ENCODE measurements at places on chromosomes 7 and 10.

- DNase-seq, result no peak
Observed at GRCh38 chr7:95646350-95646749, 50.0 kb upstream of the PDK4 start.

DNA sequence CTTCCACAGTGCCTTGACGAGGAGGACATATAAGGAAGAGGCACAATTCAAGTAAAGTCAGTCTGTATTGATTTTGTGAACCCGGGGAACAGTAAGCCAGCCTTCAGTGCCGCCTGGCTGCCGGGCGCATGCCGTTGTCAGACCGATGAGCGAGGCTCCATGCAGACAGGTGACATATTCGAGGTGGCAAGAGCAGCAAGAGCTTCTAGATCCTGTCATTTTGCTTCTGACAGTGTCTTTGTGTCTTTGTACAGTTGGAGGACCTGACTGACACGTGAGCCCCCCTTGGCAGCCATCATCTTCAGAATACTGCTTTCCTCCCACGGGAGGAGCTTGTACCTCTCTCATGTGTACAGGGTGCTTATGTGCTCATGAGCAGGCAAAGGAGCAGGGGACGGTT, 387.5 kb upstream of the GALNT17 start:
- no peak for DNase-seq

GRCh38 chr7:42235741-42236161, 1.3 kb downstream of the GLI3 start:
- no peak for DNase-seq

- DNase-seq, result no peak
Observed at GRCh38 chr7:106420736-106421135, 136.0 kb upstream of the NAMPT start.

GRCh38 chr7:111763221-111763801, 201.0 kb upstream of the IMMP2L start:
- no peak for DNase-seq

DNA sequence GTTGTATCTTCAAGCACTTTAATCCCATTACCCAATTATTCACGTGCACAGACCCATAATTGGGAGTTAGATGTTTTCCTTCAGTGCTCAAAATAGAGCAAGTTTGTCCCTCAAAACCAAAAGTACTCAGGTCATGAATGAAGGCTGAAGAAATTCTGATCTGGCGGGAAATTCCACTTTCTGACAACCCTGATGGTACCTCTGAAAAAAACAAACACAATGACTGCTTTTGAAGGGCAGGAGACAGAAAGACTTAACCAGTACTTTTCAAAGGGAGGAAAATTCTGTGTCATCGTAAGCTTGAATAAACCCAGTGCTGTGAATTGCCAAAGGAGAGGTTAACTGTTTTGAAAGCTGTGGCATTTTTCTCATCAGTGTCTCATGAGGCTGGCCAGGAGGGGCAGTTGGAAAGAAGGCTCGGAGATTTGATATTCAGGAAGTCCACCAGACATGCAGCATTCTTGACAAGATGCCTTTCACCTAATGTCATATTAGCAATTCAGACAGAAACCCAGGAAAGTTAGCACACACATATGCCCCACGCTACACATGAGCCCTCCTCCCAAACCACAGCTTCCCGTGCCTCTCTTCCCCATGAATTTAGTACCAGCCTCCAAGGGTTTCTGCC, 347.0 kb downstream of the KCNMA1 start:
- no peak for DNase-seq

DNA sequence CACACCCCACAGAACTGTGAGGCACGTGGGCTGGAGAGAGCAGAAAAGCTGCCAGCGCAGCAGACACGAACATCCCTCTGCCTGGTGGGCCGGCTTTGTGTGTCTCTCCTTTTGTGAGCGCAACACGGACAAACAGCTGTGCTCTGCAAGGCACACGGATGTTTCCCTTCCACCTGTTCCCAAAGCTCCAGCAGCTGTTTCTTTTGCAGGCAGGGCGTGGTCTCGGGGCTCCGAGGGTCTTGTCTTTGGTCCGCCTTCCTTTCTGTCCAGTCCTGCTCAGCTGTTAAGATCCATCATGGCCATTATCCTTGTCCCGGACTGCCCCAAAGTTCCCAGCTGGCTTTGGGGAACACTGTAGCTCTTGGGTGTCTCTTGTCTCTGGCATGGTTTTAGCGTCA, 32.7 kb upstream of the SH2B2 start:
- no peak for DNase-seq

DNA sequence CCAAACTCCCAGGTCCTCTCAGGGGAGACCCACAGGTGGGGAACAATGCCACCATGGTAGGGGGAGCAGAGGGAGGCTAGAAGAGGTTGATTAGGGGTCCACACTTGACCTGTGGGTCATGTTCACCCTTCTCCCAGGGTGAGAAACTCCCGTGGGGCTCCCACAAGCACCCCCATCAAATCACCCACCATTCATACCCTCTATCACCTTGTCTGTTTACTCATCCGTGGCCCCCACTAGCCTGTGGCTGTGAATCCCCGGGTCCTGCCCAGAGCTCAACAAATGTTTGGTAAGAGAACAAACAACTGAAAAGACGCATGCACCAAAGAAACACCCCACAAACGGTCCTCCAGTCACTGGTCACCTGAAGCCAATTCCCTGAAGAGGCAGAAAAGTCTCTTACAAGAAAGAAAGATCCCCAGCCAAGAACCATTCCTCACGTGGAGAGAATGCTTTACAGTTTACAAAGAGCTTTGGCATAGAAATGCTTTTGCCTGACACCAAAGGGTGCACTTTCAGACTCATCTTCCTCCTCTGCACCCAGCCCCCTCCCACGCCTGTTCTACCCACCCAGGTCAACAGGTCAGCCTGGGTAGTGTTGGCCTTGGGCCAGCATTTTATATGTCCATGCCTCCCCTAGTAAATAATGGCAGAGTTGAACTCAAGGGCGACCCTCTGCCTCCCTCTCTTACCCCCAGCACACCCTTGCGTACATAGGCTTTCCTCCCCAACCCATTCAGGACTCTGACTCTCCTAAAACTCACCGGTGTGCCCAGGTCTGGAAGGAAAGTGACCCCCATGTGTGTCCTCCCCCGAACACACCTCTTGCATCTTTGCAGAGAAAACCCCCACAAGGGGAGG, 1.9 kb downstream of the ZCCHC24 start:
- no peak for DNase-seq

DNA sequence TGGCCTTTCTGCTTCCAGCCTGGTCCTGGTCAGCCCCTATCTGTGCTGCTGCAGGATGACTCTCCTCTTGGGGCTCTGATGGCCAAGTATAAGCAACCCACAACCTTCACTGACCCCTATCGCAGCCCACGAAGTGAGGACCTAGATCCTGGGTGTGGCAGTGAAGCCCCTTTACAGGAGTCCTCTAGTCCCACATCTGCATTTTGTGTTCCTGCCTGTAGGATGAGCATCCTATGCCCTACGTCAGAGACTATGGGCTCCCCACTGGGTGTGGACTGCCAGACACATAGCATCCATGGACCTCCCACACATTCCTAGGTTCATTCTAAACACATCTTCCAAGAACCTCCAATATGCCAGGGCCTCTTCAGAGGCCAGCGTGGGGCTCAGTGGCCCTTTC, 29.0 kb downstream of the ARHGAP22 start:
- DNase-seq, result no peak

DNA sequence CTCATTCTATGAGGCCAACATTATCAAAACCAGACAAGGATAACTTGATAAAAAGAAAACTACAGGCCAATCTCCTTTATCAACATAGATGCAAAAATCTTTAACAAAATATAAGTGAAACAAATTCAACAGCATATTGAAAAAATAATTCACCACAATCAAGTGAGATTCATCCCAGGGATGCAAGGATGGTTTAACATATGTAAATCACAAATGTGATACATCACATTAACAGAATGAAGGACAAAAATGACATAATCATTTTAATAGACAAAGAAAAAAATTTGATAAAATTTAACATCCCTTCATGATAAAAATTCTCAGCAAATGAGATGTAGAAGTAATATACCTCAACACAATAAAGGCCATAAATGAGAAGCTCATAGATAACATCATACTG, 53.8 kb downstream of the TCAF1 start:
- no peak for DNase-seq

DNA sequence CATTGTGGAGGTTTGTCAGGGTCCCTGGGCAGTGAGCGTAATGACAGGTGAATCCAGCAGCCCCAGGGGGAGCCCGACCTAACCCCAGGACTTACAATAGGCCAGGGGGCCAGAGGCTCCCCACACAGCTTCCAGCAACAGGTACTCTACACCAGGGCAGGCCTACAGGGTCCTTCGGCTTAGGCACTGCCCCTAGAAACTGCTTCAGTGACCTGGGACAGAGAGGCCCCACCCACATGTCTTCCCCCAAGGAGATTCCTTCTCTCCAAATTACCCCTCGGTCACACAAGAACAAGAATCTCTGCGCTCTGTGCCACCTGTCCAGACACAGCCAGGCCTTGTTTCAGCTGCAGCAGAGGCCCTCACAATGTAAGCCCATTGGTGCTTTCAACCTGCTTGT, 24.4 kb downstream of the SKIDA1 start:
- no peak for DNase-seq

DNA sequence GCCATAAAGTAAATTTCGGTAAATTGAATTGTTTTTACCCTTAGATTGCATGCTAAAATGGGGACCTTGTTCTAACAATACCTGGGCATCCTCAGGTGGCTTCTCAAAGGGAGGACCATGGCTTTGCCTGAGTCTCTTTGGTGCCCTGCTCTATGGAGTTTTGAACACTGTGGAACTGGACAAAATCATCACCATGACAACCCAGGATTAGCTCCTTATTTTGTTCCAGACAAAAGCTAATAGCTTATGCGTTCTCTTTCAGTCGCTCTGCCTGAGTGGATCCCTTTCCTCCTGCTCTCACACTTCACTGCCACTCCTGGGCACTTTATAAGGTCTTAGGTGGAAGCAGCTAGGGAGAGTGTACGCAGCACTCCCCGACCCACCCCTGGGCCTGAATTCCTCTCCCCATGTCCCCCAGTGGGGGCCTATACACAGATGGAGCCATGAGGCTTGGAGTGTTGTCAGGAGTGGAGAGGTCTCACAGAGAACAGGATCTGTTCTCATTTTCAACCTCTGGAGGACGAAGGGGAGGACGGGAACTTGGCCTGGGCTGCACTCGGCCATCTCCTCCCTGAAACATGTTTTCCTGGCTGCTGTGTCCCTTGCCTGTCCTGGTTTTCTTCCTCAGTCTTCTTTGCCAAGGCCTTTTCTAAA, 19.0 kb downstream of the ADCYAP1R1 start:
- no peak for DNase-seq

DNA sequence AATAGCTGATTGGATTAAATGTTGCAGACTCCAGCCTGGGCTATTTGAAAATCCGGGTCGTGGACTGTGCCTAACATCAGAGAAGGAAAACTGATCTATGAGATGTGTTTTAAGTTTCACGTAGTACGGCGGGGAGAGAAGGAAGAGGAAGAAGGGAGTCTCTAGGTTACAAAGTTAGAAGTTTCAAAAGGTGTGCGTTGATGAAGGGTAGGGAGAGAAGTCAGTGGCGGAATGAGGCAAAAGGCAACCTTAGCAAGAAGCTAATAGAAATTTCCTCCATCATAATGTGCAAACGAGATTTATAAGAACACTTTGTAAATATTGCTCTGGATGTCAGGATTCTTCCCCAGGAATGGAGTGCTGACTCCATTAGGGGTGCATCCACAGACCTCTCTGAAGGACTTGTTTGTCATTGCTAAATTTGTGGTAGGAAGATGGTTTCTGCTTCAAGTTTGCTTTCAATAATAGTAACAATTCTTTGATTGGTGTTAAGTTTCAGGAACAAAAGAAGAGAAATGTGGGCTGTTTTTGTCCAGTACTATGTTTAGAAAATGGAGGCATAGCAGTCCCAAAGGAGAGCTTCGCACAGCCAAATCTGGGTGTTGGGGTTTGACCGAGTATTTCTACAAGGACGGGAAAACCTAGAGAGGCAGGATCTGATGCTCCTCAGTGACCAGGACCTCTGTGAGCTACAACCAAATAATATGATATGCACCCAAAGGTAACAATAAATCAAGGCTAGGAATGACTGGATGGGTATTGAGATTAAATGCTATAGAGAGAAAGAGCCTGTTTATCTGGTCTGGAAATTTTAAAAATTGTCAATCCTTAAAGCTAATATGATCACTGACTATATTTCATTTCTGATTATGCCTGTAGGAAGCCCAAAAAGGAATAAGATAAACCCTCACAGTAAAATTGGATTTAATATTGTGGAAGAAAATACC, 8.2 kb downstream of the TWIST1 start:
- DNase-seq, result no peak

DNA sequence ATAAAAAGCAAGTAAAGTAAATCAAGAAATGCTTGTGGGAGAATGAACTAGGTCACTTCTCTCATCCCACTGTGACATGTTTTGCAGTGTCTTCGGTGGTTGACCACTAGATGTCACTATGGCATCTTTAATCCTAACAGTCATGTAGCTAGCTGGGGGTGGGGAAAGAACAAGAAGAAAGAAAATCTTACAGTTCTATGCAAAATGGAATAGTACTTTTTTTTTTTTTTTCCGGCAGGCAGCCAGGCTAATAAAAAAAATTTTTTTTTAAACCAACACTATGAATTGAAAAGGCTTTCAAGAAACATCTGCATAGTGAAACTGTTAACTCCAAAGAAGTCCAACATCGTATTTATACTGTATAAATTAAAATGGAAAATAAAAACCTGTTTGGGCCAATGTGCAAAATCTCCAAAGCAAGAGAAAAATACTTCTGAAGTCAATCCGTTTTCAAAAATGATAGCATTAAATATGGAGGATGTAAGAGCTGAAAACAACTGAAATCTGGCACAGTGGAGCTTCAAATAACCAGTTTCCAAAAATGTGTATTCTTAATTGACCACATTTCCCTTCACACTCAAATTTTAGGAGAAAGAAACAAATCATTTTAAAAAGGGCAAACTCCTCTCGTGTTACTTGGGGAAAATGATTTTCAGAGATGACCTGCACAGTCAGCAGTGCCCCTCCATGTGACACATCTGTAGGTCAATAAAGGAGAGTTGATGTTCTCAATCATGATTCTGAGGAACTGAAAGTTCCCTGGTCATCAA, 38.5 kb downstream of the CDK1 start:
- peak; percentile 4 for DNase-seq

DNA sequence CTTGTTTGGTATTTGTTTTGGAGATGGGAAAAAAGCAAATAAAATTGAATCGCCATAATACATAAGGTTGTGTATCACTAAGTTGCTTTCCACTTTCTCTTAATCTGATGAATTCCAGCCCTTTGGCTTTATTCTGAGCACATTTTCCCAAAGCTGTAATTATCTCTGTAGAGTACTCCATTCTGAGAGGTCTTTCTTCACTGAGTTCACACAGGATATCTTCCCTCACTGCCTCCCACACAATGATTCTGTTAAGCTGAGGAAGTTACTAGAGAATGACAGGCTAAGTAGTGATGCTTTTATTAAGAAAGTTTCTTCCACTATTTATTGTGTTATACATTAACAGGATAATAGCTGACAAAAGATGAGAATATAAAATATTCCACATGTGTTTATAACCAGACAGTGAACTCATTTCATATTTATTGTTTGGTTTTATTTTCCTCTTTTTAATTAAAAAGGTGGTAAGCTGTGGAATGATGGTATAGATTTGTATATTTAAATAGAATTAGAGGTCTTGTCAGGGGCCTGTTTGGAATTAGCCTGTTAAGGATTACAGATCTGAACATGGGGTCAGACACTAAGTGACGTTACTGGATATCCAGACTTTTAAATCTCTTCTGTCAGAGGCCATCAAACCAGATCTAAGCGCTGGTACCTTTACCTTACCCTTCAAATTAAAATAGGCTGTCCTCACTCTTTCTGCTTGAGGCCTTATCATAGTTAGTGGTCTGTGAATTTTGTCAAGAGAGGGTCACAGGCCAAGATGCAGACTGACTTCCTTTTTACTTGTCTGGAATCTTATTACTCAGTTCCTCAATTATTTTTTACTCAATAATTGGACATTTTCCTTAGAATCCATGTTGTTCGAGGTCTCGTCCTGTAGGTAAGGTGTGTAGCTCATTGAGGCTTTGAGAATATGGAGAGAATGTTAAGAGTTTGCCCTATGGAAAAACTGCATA, 8.4 kb downstream of the PLXDC2 start:
- DNase-seq, result no peak
